ENCODE measurements at places on chromosomes 5 and 9. TPM values are rescaled to one million over a fixed set of nuclear protein-coding genes. Genes with fewer than 3 reads are reported as not detected.

GRCh38 chr5:145806923-145807322 lies 28.2 kb downstream of the PRELID2 start:
- no peak for ATAC-seq

DNA sequence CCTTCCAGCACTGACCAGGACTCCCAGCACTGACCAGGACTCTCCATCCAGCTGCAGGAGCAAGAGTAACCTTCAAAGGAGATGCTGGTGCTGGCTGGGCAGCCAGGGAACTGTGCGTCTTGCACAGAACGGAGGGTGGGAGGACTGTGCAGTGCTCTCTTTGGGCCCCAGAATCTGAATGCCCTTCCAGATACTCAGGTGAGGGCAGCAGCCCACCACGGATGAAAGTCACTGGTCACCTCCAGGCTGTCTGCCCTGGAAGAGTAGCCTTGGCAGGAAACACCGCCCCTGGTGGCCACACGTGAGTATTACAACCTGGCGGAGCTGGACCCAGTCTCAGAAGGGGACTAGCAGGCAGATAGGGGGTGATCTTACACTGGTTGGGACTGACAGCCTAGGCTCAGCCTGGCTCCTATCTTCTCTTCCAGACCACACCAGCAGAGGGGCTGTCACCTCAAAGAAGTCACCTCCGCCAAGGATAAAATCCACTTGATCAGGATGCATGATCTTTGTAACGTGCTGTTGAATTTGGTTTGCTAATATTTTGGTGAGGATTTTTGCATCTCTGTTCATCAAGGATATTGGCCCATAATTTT lies 4.8 kb upstream of the SARDH start:
- peak; percentile 75 for ATAC-seq

GRCh38 chr5:43256261-43256966 lies 56.8 kb downstream of the HMGCS1 start:
- no peak for ATAC-seq

DNA sequence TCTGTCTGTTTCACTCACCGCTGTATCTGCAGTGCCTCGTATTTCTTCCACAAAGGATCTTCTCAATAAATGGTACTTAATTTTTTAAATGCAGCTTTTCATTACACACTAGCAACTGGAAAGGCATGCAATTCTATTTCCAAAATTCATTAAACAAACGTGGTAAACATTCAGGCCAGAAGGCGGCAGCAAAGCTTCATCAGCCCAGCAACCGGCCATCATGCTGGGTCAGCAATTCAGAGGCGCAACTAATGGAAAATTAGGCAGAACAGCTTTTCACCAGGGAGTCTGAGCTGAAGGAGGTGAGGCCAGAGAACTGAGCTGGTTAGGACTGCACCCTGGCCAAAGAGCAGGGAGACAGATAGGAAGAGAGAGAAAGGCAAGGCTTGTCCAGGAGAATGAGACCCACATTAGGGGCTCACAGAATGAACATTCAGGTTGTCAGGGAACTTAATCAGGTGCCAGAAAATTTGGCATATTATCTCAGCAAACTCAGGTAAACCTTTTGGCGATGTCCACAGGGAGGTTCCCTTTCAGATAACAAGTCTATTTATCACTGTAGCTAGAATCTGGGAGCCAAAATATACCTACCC lies 17.7 kb upstream of the RNF180 start:
- ATAC-seq: peak; percentile 45

The CENPK gene
- total RNA-seq: not detected

DNA sequence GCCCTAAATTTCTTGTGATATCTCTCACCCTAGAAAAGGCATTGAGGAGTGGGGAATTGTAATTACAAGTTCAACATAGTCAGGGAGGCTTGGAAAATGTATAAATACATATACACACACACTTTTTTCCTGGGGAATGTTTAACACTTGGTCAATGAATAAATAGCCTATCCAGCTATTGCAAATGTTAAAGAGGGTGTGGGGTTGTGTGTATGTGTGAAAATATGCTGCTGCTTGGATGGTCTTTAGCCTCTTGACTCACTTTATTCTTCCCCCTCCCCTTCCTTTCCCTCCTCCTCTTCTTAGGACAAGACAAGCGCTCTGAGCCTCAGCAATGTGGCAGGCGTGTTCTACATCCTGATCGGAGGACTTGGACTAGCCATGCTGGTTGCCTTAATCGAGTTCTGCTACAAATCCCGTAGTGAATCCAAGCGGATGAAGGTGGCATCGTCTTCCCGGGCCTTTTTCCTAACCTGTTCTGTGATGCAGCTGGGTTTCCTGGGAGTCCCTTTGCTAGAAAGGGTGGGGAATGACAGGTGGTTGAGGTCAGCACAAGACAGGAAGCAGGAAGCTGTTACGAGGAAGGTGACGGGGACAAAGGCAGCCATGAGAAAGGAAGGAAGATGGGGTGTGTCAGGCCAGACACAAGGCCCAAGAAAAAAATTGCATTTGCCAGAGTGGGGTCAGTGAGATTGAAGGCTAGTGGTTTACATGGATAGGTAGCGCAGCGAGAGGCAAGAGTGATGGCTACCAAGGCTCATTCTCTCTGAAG lies 236.5 kb downstream of the FAM114A2 start:
- ATAC-seq: no peak

- ATAC-seq: no peak
Measured at GRCh38 chr5:142846406-142846805, 76.2 kb downstream of the ARHGAP26 start.

DNA sequence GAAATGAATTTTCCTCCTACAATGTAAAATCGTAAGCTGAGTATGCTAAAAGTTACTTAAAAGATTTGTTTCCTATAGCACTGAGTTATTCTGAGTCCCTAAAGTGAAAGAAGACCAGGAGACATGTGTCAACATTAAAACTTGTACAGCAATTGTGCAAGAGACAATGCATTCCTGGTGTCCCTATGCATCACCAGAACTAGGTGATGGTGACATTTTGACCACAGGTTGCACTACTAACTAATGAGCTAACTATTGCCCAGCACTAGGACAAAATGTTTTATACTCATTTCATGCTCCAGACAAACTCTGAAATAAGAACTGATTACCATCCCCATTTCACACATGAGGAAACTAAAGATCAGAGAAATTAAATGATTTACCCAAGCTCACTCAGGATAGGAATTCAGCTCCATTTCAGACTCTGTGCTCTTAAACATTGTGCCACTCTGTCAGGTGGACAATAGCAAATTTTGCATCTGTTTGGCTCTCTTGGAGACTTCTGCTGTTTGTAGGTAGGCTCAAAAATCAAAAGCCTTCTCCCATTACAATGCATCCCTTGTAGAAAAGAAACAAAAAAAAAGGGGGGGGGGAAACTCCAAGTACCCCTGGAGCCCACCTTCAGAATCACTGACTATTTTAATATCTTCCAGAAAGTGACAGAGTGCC lies 269.2 kb downstream of the ACTL7B start:
- ATAC-seq: no peak

The BARHL1 gene
- not detected for total RNA-seq

The SLC6A18 gene
- total RNA-seq: not detected

DNA sequence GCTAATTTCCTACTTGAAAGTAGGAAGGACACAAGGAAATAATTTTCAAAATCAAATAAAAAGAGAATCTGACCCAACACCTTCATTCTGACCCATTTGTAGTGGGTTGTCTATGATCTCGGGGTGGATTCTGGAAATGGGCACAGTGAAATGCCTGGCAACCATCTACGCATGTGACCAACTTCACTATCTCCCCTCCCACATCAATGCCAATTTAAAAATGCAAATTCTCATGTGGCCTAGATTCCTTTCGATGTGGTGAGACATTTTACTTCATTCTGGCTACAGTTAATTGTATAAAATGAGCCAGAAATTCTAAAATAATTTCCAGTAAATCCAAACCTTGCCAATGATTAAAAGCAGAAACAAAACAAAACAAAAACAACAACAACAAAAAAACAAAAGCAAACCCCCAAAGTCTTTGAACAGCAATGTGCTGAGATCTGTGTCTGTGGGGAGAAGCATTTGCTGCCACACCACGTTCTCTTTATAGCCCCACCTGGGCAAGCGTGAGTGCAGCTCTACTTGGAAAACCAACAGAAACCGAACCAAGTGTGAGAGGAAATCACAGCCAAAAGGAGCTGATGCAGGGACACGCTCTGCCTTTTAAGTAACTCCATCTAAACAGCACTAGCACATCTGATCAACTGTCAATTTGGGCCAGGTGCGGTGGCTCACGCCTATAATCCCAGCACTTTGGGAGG lies 59.0 kb downstream of the USP20 start:
- ATAC-seq: no peak

- no peak for ATAC-seq
Measured at GRCh38 chr5:58455480-58455879, 4.4 kb downstream of the PLK2 start.
